ENCODE measurements at places on chromosomes 11 and 22.

DNA sequence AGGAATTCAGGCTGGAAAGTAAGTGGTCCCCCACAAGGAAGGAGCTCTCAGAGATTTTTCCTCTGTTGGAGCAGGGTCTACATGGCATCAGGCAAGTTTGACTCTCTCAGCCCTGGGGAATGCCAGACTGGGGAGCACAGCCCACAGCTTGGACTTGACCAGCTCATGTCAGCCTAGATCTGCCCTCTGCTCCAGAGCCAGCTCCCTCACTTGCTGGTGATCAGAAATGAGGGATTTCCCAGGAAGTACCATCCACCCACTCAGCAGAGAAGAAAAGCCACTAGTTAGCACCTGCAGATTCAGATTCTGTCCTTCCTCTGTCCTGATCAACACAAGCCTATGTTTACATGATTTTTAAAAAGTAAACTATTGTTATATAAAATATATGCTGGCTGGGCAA is 13.0 kb downstream of the TALDO1 start:
- no peak for DNase-seq

DNA sequence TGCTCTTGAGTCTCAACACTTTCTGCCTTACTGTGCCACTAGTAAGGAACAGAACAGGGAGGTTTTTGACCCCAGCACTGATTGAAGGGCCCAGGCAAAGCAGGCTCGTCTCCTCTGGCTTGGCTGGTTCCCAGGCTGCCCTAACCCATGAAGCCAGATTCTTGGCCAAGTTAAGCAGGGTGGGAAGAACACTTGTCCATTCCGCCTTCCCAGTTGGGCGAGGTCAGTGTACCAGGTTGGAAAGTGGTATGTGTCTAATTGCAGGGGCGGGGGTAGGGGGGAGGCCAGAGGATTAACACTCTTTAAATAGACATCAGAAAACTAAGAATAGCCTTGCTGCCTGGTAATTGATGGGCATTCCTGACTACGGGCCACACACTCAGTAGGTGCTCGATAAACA is 14.4 kb downstream of the TIMP3 start:
- no peak for DNase-seq

- peak; percentile 95 for DNase-seq
Measured at GRCh38 chr11:73308961-73309919, 1.2 kb downstream of the ARHGEF17 start.

GRCh38 chr11:122812638-122813037 is 25.7 kb upstream of the CRTAM start:
- DNase-seq = no peak

GRCh38 chr22:37575490-37576003 is 4.3 kb downstream of the LGALS2 start:
- no peak for DNase-seq

DNA sequence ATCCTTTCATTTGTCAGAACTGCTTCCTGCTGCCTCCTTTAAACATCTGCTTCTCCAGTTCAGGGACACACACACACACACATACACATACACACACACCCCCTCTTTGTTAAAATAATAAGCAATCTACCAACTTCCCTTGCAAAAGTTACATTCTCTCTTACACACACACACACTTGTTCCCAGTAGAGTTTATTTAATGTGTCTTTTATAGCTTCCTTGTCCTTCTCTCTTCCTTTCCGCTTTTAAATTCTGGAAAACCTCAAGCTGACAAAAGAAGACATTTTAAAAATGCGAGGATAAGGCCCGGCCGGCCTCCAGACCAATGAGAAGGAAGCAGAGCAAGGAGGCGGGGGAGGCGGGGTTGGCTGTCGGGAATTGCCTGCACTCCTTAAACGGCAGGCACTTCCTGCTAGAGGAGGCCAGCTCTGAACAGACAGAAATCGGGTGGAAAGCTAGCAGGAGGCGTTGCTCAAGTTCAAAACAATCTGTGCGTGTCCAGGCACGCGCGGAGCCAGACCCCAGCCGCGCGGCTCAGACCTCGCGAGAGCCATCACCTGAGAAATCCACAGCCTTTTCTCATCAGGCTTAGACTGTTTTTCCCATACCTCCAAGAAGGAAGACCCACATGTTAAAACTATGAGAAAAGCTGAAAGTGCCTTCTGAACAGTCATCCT is 99.9 kb downstream of the MAML2 start:
- peak; percentile 98 for DNase-seq

DNA sequence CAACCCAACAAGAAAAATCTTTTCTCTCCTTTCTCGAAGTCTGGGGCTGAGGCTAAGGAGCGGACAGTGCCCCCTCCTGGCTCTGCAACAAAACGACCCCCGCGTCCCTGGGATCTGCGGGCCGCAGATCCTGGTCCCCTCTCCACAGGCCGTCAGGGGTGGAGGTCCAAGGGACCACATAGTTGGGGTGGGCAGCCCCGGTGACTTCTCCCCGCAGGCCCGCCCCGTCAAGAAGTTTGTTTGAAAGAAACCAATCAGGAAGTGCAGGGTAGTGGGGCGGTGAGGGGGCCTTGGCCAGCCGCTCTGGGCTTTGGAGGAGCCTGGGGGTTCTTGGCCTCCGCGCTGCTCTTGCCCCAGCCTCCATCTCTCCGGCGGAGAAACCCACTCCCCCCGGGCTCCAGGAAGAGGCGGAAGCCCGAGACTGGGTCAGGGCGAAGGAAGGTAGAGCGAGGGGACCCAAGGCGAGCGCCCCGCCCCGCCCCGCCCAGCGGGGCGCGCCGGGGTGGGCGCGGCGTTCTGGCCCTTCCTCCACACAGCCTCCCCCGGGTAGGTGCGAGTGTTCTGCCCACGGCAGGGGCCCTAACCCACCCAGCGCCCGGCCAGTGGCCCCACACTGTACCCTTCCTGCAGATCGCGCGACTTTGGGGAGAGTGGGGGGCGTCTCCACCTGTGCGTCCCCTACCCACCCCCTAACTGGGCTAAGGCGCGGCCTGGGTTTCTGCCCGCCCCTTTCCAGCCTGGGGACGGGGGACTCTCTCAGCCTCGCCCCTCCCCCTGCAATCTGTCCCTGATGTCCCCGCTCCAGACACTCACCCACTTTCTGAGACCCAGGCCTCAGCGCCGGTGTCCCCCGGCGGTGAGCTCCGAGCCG is 1.3 kb downstream of the TP53I11 start:
- DNase-seq = no peak

GRCh38 chr11:8932564-8933180 is at the start of gene C11orf16:
TSS of gene C11orf16 (minus strand) at chr11:8932947. CDS start at chr11:8932308, 639 bp downstream.
- DNase-seq = no peak

GRCh38 chr11:8312986-8313385 is 49.3 kb upstream of the LMO1 start:
- DNase-seq = no peak

GRCh38 chr11:35285471-35285870 is 133.9 kb downstream of the SLC1A2 start:
- DNase-seq = no peak

DNA sequence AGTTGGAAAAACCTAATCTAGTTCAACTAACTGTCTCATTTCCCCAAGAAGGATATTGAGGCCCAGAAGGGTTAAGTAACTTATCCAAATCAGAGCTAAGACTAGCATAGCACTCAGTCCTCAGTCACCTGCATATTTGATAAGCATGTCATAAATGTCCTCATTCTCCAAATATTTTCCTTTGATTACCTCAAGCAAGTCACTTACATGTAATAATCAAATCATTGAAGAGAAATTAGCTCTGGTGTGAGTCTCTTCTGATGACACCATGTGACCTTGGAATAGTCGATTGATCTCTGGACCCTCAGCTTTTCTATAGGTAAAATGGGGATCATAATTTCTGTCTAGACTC is 48.8 kb upstream of the PICALM start:
- peak; percentile 41 for DNase-seq

GRCh38 chr11:127470306-127470884 is 469.8 kb upstream of the KIRREL3 start:
- DNase-seq = no peak

DNA sequence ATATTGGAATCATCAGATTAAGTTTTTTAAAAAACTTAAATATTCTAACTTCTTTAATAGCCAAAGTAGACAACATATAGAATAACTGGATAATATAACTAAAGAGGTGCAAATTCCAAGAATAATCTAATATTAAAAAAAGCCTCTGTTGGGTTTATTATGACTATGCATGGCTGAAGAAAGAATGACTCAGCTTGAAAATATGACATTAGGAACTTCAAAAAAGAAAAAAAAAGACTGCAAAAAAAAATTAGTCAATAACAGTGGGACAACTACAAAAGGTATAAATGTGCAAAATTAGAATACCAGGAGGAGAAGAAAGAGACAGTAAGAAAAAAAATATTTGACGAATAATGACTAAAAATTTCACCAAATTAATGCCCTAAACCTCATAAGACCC is 1178.0 kb downstream of the JRKL start:
- DNase-seq = no peak

DNA sequence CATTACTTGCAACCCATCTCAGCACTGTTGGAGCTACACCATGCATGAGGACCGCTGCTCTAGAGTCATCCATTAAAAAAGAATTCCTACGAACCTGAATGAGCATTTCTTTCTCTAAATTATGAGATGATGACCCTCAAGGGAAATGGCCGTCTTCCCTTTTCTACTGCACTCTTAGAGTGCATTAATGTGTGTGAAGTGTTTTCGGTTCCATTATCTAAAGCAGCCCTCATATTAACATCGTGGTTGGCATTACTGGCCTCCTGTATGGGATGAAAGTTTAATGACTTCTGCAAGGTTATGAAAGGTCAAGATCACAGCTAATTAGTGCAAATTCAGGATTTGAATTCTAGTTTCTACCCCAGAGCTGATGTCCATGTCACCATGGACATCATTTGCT is 16.7 kb downstream of the CD44 start:
- DNase-seq = no peak

GRCh38 chr22:44331881-44332714 is 19.3 kb upstream of the SHISAL1 start:
- DNase-seq = no peak

DNA sequence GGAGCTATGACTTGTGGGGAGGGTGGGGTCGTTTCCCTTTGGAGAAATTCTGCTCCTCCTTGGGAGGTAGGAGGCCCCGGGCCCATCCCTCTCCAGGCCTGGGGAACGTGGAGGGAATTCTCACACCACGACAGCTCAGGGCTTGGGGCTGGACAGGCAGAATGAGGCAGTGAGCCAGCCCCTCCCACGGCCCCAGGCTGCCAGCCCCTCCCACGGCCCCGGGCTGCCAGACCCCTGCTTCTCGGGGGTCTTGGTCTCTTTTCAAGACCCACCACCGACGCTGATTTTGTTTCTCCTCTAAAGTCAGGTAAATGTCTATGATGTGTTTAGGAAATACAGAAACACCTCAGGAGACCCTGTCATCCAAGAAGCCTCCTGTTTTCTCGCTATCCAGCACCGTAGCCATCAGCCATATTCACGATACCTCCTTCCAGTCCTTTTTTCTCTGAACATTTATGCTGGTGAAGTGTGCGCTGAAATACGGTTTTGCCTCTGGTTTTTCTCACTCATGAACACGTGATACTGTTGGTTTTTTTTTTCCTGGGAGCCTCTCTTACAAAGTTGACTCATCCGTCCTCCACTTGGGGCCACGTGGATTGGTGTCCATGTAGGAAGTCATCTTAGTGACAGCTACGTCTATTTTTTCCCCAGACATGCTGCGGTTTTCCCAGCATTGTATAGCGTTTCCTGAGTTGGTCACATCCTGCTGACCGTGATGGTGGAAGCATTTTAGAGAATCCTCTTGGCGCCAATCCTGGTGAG is 1219.6 kb downstream of the BRD1 start:
- peak; percentile 3 for DNase-seq

DNA sequence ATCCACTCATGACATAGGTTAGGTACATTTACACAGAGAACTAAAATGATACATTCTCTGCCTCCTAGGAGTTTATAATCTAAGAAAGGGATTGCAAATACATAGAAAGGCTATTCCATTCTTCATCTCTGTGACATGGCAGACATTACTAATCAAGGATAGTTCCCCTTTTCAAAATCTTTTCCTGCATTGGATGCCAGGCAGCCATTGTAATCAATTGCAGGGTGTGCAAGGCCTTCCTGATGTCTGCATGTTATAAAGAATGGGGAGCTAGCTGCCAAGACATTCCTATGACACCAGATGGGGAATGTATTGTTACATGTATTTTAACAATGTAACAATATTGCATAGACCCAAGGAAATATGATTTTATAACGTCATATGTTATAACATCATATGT is 82.0 kb downstream of the KIRREL3 start:
- DNase-seq = peak; percentile 31

DNA sequence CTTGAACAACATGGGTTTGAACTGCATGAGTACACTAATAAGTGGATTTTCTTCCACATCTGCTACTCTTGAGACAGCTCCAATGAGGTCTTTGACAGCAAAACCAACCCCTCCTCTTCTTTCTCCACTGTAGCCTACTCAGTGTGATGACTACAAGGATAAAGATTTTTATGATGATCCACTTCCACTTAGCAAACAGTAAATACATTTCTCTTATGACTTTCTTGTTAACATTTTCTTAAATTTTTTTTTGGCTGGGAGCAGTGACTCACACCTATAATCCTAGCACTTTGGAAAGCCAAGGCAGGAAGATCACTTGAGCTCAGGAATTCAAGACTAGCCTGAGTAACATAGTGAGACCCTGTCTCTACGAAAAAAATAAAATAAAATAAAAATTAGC is 9.9 kb upstream of the EIF4G2 start:
- DNase-seq = peak; percentile 75

- DNase-seq = peak; percentile 98
Measured at GRCh38 chr11:41879214-41879613, 419.8 kb upstream of the LRRC4C start.

DNA sequence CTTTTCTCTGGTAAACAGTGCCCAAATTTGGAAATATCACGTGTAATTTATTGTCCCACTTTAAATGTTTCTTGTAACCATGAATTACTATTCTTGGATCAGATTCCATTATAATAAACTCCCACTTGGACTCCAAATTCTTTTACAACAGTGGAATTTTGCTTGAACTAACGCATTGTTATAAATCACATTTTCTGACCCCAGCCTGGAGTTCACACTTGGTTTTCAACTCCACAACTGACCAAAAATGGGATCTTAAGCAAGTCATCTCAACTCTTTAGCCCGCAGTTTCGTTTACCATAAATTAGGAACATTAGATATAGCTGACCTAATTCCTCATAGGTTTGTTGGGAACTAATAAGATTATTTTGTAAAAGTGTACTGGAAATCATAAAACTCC is 336.8 kb upstream of the NCAM1 start:
- DNase-seq = no peak

DNA sequence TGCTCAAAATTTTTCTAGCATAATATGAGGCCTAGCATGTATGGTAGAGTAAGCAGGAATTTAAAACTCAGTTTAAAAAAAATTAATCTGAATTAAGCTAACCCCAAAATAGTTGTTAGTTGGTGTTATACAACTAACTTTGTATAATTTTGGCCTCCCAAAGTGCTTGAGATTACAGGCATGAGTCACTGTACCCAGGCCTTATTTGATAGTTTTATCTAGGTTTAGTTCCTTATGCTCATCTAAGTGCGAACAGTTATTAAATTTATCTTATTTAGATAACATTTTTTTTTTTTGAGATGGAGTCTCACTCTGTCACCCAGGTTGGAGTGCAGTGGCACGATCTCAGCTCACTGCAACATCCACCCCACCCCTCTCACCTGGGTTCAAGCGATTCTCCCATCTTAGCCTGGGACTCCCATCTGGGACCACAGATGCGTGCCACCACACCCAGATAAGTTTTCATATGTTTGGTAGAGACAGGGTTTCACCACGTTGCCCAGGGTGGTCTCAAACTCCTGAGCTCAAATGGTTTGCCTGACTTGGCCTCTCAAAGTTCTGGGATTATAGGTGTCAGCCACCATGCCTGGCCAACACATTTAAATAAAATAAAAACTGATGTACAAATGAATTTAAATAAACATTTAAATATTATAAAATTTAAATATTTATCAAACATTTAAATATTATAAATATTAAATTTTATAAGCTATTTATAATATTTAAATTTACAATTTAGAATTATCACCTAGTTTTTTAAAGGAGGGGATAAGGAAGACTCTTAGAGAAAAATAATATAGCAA is 7.5 kb downstream of the IL18 start:
- peak; percentile 41 for DNase-seq
